ENCODE measurements at places on chromosomes 13 and 19.
A peak's percentile ranks its signal among the peaks of the same experiment; 100 is the strongest.

DNA sequence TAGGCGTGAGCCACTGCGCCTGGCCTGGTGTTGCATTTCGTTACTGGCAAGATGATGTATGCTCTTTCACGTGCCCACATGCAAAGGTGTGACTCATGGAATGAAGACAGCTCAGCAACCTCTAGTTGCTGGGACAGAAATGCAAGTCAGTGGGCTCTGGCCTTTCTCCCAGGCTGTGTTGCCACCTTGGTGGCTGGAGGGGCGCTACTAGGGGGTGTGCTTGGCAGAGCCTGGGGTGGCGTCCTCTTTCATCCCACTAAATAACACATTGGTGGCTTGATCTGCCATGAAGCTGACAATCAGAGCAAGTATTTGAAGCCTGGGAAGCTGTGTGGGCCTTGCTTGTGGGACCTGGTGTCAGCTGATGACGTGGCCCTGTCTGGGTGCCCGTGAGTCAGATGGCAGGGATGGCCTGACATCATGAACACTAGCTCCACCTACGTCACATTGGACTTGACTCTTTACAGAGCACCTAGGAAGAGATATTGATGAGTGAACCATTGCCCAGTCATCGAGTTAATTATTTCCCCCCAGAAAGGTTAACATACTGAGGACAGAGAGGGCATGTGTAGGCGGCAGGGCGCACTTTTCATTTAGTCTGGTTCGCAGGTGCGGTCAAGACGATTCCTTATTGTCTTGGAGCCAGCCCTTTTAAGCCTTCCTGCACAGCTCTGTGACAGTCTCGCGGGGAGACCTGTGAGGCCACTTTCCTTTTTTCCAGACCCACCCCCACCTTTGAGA is 154.2 kb downstream of the TM9SF2 start:
- peak; percentile 99 for DNase-seq

DNA sequence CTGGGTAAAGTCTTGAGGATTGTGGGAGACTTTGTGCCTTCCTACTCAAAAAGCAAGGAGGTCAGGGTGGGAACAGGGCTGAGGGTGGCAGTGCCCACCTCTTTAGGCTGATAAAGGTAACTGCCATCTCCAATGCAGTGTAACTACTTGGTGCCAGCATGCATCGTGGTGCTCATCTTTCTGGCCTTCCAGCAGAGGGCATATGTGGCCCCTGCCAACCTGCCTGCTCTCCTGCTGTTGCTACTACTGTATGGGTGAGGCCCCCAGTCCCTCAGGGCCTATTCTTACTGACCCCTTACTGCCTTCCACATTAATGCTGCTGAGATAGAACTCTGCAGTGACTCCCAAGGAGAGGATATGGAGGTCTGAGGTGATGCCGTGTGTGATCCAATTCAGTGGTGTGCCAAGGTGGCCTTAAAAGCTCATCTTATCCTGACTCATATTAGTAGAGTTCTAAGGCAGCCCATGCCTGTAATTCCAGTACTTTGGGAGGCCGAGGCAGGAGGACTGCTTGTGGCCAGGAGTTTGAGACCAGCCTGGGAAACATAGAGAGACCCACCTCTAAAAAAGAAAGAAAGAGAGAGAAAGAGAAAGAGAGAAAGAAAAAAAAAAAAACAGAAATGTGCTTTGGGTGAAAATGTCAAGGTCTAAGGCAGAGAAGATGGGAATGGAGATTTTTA is 9.7 kb upstream of the ARHGAP45 start:
- no peak for DNase-seq

GRCh38 chr13:18949970-18950369 is 231.7 kb downstream of the TUBA3C start:
- DNase-seq = no peak

GRCh38 chr19:17831419-17831888 is 10.1 kb upstream of the INSL3 start:
- no peak for DNase-seq

DNA sequence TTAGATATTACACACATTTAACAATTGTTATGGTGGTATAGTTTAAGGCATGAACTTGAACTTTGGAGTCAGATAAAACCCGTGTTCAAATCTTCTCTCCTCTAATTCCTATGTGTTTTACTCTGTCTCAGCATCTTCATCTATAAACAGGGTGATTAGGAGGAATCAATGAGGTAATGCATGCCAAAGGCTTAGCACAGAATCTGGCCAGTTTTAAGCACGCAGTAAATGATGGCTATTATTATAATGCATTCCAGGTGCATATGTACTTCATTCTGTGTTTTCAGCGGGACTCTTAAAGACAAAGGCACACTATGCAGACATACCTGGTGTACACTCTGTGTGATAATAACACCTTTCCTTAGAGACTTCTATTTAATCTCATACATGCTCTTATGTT is 88.0 kb upstream of the FRY start:
- DNase-seq = no peak

DNA sequence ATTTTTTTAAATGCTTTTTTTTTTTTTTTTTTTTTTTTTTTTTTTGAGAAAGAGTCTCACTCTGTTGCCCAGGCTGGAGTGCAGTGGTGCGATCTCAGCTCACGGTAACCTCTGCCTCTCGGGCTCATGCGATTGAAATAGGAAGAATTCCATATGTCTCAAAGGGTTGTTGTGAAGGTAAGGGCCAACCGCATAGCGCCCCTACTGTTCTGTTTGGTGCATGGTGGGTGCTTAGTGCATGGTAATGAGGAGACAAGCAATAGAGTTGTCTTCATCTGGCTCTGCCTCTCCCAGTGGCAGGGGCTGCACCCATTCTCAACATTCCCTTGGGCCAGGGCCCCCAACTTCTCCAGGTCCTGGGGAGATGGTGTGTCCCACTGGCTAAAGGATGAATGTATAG is 68.7 kb downstream of the RASL11A start:
- DNase-seq = no peak

GRCh38 chr13:40375489-40376171 is 290.8 kb downstream of the FOXO1 start:
- no peak for DNase-seq

- peak; percentile 65 for DNase-seq
Observed at GRCh38 chr13:106376401-106377112, 158.9 kb downstream of the EFNB2 start.

GRCh38 chr19:8576273-8576993 is 809 bp downstream of the MYO1F start:
- DNase-seq = no peak

DNA sequence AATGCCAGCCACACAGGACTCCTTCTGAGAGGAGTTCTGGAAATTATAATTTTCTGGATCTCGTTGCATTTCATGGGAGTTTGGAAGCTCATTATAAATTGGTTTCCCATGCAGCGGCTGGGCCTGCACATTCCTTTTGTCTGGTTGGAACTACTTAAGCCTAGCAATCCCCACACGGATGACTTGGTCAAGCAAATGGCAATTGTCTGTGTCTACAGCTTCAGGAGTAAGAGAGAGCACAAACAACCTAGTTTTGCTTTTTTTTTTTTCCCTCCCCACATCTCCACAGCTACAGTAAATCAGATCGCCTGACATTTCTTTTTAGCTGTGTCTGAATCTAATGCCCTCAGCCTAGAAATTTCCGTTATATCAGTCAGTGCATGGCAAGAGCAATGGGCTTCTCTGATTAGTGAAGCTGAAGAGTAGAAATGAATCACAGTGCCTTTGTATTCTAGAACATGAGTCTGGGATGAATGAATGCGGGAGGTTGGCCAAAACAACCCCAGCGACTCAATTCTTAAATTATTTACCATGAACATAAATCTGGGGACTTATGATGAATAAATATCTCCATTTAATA is 15.1 kb downstream of the PCDH8 start:
- DNase-seq = no peak

GRCh38 chr19:45809643-45810159 is 5.4 kb downstream of the RSPH6A start:
- DNase-seq = peak; percentile 40

DNA sequence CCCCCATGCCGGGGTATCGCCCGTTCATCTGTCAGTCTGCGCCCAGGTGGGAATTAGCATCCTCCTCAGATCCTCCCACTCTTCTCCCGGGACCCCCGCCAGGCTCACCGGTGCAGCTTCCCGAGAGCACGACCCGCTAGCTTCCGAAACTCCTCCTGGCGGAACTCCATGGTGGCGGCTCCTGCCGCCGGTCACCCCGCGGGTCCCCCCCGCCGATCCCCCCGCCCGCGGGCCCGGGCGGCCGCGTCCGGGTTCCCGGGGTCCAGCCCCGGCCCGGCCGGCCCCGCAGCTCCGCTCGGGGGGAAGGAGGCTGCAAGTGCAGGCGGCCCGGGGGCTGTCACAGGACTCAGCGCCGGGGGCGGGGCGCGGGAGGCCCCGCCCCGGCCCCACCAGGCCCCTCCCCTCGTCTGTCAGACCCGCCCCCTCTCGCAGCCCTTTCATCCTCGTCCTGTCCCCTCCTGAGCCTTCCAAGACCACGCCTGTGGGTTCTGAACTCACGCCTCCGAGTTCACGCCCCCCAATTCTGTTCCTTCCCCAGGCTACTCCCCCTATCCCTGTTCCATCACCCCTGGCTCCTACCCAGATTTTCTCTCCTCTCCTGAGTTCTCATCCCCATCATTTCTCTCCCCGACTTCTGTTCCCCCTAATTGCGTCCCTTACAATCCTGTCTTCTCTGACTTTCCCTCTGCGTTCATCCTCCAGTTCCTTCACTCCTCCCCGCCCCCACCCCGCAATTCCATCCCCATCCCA is at the start of gene SLC17A7:
SLC17A7 (minus strand) TSS at position 318 of the 750 bp plus-strand sequence; CDS start at position 170, 148 bp downstream.
- no peak for DNase-seq

GRCh38 chr19:3071768-3072167 is 9.5 kb upstream of the TLE5 start:
- DNase-seq = no peak

GRCh38 chr13:79501538-79502232 is 20.7 kb downstream of the NDFIP2 start:
- no peak for DNase-seq

DNA sequence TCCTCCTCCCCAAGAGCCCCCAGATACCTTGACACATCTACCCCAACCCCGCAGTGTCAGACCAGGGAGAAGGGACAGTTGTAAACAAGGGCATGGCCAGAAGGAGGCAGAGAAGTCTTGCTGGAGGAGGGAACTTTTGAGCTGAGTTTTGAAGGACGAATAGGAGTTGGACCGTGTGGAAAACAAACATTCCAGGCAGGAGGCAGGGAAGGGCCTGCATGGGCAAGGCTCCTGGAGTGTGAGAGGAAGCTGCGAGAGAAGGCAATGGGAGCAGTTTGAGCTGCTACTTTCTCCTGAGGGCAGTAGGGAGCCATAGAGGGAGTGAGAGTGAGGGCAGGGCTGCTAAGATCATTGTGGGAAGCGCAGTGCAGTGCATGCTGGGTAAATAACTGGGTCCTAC is 23.3 kb downstream of the IL12RB1 start:
- no peak for DNase-seq

- no peak for DNase-seq
Observed at GRCh38 chr13:30353471-30354215, 46.3 kb upstream of the KATNAL1 start.

- DNase-seq = no peak
Observed at GRCh38 chr19:57558525-57558924, 1.1 kb downstream of the ZNF550 start.

GRCh38 chr13:35714588-35715377 is 238.3 kb upstream of the MAB21L1 start:
- no peak for DNase-seq

GRCh38 chr13:67100730-67101129 is 129.4 kb downstream of the PCDH9 start:
- DNase-seq = no peak

DNA sequence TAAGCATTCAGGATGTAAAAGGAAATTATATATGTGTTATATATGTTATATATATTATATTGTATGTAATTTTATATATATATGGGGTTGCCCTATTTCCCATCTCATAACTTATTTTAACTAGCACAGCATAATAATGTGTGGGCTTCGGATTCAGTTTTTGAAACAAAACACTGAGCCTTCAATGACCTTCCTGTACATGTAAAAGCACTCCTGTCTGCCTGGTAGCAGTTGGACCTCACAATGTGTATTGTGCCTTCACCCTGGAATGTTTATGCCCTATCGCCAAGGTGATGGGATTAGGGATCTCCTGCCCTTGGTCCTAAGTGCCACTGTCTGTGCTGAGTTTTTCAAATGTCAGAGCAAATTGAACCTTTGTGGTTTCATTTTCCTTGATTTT is 968.8 kb downstream of the TUBA3C start:
- DNase-seq = no peak

- DNase-seq = no peak
Observed at GRCh38 chr13:108276060-108276459, 6.5 kb downstream of the TNFSF13B start.

DNA sequence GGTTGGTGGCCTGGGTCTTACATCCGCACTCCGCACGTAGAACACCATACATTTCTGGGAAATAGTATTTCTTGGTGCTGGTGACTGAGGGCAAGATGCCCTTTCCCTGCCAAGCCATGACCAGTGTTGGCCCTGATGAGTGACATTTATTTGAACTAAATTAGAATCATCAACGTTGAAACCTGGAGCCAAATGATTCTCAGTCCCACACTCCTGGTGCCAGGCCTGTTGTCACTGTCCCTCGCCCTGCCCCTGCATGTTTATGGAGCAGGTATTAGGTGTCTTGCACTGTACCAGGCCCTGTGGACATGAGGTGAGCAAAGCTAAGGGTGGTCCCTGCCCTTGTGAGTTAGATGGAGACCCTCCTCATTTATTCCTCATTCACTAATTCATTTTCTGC is 5.8 kb downstream of the CHST8 start:
- DNase-seq = no peak

GRCh38 chr19:47058621-47059022 is 10.2 kb upstream of the TMEM160 start:
- no peak for DNase-seq

DNA sequence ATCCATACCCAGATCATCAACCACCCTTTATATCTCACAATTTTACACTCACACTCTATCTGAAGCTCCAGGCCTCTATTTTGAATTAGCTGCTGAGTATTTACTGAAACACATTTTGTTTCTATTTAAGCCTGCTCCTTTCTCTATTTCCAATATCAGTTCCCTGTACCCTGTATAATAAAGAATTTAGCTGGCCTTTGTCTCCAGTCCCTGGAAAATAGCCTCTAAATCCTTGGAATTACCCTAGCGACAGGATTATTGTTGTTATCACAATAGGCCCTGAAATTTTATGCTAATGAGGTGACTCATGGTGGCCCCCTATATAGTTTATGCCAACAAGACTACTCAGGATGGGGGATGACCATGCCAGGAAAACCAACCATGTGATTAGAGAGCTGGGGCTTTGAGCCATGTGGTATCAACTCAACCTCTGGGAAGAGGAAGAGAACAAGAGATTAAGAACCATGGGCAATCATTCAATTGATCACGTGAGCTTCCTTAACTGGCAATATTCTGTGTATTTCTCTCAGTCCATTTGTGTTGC is 72.7 kb downstream of the KATNAL1 start:
- no peak for DNase-seq

DNA sequence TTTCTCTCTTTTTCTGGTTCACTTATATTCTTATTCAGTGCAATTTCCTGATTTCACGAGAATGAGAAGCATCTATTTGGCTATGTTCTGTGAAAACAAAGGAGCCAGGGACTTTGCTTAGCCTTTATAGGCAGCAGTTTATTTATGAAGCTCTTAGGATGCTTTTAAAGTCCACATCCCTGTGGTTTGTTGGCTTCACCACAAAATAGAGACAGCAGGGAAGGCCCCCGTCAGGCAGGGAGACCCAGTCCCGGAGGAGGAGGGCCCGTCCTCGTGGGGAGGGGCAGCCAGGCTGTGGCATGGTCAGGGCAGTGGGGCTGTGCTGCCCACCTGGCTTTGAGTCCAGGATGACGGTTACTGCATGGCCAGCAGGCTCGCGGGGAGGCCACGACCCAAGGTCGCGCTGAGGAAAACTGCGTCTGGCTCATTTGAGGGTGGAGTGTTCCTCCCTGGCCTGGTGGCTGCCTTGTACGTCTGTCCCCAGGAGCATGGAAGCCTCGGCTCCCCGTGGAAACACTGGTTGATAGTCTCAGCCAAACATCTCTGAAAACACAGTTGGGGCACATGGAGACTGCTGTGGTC is 92.7 kb downstream of the ATP11A start:
- no peak for DNase-seq
